Right renal cortex interstitium (tissue), 3 donors: ENCODE measurements at places on chromosomes 12 and 14. TPM values are rescaled to one million over a fixed set of nuclear protein-coding genes. Genes with fewer than 3 reads are reported as not detected.
A peak's percentile ranks its signal among the peaks of the same experiment; 100 is the strongest.

- no peak for DNase-seq
These were observed 311.0 kb downstream of the ALG10 start for GRCh38 chr12:34333337-34333736.

- DNase-seq: no peak
These were observed 177.1 kb downstream of the BCL11B start for GRCh38 chr14:99094901-99095300.

GRCh38 chr14:32669391-32669790 lies 269.3 kb upstream of the NPAS3 start:
- DNase-seq: no peak

DNA sequence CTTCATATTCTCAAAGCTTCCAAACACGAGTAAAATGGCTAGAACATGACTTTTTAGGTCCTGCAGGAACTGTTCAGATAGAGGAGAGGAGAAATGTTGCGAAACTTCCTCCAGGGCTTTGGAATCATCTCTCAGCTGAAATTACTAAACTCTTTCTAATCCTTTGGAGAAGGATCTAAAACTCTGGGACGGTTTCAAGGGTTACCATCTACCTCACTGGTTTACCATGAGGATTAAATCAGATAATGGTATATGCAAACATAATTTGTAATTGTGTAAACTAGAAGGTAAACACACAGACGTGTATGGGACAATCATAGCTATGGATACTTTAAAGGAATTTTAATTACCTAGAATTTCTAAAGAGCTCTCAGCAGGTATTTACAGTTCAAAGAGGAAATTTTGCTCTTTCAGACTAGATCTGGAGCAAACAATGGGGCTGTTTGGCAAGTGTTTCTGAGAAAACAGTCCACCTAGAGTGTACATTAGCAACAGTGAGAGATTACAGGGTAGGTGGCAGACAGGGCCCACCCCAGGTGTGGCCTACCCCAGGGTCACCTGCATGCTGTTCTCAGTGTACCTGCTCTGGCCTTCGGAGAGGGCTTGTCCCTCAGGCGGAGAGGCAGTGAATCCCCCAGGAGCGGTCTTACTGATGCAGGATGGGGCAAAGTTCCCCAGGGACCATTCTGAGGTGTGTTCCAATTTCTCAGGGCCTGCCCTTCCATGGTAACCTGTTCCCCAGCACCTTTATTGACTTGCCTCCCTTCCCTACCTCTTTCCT lies 124.7 kb upstream of the MAX start:
- DNase-seq: no peak

- no peak for DNase-seq
These were observed 42.2 kb downstream of the PPFIBP1 start for GRCh38 chr12:27566159-27566558.

GRCh38 chr14:70830998-70831781 lies 21.9 kb upstream of the MAP3K9 start:
- no peak for DNase-seq

- DNase-seq: peak; percentile 62
These were observed at the start of gene RIMBP2 for GRCh38 chr12:130715998-130716968. TSS of gene RIMBP2 (minus strand) at chr12:130716299. CDS start at chr12:130479013, 237,286 bp downstream.

GRCh38 chr14:35339761-35340406 lies 47.7 kb downstream of the PSMA6 start:
- DNase-seq: no peak

DNA sequence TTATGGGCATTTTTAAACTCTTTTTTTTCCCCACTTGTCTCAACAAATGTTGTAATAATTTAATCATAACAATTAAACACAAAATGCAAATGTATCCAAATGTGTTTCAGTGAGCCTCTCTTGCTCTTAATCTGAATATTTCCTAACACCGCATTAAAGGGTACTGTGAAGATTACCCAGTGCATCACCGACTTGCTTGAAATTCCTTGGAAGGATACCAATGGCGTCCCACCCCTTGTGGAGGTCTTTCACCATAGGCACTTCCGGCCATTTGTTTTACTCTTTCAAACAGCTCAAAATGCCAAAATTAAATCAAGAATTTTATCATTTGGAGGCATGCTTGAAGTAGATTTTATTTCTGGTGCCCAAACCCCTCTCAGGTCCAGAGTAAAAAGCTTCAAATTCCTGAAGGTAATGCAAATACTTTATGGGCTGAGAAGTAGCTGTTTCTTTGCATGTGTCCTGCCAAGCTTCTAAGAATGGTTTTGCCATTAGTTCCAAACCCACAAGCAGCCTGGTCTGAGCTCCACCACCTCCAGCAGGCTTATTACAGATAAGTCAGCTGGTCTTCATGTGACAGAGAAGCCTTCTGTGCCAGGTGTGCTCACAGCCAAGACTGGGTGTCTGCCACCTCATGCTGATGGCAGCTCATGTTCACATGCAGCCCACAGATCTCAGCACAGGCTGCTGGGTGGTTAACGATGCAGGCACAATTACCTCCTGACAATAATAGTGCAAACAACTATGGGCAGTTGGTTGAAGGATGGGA lies 16.4 kb upstream of the NUDT4 start:
- DNase-seq: no peak

GRCh38 chr12:58314610-58315009 lies 373.2 kb downstream of the ATP23 start:
- DNase-seq: no peak

GRCh38 chr12:50086148-50086547 lies 1.0 kb downstream of the SMARCD1 start:
- no peak for DNase-seq

- DNase-seq: no peak
These were observed 1165.4 kb downstream of the TMEM121 start for GRCh38 chr14:106691601-106692291.

- no peak for DNase-seq
These were observed 693.9 kb downstream of the MED13L start for GRCh38 chr12:115583591-115583990.

- DNase-seq: no peak
These were observed 1142.1 kb downstream of the FLRT2 start for GRCh38 chr14:86672080-86672479.

DNA sequence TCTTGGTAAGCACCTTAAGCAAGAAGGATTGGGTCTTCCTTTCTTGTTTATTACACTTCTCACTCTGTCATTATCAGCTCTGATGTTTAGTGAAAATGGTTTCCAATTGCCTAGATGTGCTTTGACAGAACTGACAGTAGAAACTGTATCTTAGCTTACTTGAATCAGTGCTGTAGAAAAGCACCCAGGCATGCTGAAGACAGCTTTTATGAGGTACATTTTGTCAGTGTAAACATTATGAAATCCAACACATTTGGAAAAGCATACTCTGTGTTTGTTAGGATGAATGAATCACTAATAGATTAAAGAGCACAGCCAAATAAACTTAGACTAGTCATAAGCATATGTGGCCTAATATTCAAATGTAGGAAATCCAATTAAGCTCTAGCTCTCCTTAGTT lies 290.2 kb upstream of the NPAS3 start:
- no peak for DNase-seq

- DNase-seq: no peak
These were observed 41.2 kb upstream of the CRY1 start for GRCh38 chr12:107134558-107134957.

DNA sequence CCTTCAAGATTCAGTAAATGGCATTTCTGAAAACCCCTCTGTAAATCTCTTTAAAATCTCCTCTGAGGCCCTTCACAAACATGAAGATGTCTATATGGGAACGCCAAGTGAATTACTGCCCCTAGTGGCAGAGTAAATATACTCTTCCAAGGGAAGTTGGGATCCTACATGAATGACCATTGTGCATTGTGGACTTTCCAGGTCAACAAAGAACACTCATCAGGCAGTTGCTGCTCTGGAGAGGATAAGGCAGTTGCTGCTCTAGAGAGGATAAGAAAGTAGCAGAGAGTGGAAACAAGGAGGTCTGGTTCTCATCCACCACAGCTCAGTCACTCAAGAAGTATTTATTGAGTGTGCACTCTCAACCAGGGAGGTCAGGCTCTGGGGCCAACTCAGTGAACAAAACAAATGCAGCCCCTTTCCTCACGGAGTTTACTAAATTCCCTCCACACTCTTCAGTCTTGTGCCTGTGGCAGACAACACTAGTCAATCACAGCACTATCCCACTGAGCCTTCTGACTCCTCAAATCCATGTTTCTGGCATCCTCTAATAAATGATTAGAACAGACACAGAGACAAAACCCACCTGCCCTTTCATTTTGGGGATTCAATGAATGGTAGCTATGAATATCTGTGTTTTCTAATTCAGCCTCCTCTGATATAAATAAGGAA lies 52.9 kb downstream of the SVOP start:
- no peak for DNase-seq

- DNase-seq: no peak
These were observed 6.9 kb downstream of the TBC1D15 start for GRCh38 chr12:71846322-71846940.

GRCh38 chr14:106694638-106695393 lies 1168.4 kb downstream of the TMEM121 start:
- DNase-seq: no peak

DNA sequence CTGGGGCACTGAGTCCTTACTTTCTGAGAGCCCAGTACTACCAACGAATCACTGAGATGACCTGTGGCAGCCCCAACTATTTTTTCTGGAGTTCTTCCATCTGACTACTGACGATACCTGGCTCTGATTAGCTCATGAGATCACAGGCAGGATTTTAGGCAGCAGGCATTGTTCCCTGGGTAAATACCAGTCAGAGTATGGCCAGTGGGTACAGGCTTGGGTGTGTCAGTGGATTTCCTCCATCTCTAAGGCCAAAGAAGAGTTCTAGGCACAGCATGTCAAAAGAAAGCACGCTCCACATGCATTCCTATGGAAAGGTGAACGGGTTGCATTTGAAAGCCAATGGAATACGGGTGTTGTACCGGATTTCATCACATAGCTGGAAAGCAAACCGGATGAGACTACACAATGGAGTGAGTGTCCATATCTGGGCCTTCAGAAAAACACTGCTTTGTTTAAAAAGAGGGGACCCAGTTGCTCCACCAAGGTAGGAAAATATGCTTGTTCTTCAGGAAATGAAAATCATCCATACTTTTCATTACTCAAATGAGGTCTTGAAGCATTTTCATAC lies 55.0 kb downstream of the PAX9 start:
- no peak for DNase-seq

DNA sequence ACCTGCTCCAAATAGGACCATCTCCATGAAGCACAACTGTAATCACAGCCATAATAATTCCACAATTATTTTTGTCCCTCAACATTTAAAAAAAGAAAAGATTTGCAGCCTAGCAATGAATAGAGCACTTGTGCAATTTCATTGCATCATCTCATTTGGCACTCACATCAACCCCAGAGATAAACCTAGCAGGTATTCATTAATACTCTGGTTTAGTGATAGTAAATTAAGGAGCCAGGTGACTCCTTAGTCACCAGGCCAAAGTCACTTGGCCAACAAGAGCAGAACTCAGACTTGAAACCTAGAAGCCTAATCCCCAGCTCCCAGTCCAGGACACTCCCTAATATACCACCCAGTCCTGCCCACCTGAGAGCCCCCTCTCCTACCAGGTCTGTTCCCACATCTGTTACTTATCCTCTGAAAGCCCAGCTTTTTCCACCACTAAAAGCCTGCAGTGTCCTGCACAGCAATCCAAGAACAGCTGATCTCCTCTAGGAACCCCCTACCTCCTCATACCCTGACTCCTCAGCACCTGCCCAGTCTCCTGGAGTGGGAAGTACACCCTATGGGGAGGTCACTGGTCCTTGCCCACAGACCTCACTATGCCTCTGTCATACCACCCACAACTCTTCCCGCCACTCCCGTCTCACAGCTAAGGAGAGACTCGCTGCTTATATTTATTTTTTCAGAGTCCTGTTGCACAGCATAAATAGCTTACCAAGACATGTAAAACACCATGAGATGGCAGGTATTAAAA lies 22.1 kb downstream of the OR10P1 start:
- DNase-seq: no peak

DNA sequence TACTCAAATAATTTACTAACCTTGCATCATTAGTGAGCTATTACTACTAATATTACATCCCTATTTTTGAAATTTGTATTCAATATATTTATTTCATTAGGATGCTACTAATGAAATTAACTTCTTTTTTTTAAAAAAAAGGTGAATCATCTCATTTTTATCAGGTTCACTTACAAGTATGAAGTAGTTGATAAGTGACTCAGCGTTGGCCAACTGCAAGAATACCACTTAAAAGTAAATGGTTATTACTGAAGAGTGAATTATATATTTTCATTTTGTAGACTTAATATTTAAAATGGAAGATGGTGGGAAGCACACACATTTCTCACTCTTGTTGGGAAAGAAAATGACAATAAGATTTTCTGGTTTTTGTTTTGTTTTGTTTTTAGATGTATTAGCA lies 19.6 kb downstream of the OR4N2 start:
- no peak for DNase-seq

DNA sequence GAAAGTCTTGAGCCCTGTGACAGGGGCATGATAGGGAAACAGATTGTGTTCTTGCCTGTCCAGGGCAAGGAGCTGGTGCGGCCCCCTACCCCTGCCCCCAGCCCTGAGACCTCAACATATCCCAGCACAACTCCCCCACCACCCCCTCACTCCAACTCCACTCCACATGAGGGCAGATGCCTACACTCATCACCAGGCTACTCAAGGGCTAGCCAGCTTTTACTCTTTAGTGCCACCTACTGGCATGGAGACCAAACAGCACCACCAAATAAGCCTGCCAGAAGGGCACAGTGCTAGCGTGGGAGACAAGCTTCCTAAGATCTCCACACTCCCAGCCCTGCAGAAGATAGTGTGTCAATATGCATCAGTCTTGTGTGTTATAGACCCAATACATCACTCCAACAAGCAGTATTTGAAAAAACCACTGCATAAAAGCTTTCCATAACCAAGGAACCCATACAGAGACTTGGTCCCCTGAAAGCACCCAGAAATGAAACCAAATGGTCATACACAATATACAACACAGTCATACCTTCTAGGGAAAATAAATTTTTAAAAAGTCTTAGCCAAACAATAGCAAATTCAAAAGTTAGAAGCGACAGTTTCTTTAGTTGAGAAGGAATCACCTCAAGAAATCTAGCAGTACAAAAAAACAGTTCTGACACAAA lies 154.4 kb downstream of the KCNK10 start:
- DNase-seq: no peak

Gene CD4
- 28.0 TPM for polyA plus RNA-seq

Gene BMAL2
- 6.2 TPM for polyA plus RNA-seq

Gene PAH
- polyA plus RNA-seq: 85.8 TPM

Gene C12orf60
- 6.2 TPM for polyA plus RNA-seq

Gene USP44
- polyA plus RNA-seq: 2.4 TPM

Gene ADCY6
- polyA plus RNA-seq: 78.4 TPM

Gene CCDC196
- polyA plus RNA-seq: 0.22 TPM

Gene PRPH
- polyA plus RNA-seq: 0.17 TPM

Gene KRT73
- not detected for polyA plus RNA-seq

Gene ST8SIA1
- polyA plus RNA-seq: 5.7 TPM

Gene MCRS1
- 64.1 TPM for polyA plus RNA-seq

Gene RPGRIP1
- 0.47 TPM for polyA plus RNA-seq

Gene MLEC
- polyA plus RNA-seq: 185 TPM

Gene SRGAP1
- 24.0 TPM for polyA plus RNA-seq

Gene TAS2R8
- polyA plus RNA-seq: not detected

Gene SDR9C7
- 0.07 TPM for polyA plus RNA-seq

Gene E2F7
- polyA plus RNA-seq: 6.4 TPM

Gene GPR84
- 0.14 TPM for polyA plus RNA-seq

Gene WDHD1
- 21.3 TPM for polyA plus RNA-seq

Gene PPP4R4
- polyA plus RNA-seq: 0.18 TPM

Gene RAD9B
- polyA plus RNA-seq: 1.2 TPM

Gene IL31
- not detected for polyA plus RNA-seq
